ENCODE measurements at places on chromosomes 2 and 18. TPM values are rescaled to one million over a fixed set of nuclear protein-coding genes. Genes with fewer than 3 reads are reported as not detected.

Gene CIB4
- total RNA-seq = 0.46 TPM

DNA sequence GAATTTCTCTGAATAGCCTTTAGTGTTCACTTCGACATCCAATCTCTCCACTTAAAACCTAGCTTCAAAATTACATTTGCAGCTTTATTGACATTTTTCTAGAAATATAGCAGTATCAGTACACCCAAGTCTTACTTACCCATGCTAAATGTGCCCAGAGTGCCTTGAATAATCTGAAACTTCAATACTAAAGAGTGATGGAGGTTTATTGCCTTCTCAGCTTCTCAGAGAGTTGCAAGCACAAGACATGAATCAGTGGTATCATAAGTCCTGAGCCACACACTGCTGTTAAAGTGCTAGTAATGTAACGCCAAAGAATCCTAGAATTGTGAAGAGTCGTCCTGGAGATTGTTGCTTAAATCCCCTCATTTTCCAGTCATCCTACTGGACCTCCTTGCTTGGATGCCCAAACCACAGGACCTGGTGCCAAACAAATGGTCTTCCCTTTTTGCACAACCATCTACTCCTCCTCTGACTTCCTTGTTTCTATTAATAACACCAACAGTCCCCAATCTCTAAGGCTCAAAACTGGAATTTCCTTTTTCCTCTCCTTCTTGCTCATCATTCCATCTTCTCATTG is 83.2 kb upstream of the SPATS2L start:
- no peak for DNase-seq

DNA sequence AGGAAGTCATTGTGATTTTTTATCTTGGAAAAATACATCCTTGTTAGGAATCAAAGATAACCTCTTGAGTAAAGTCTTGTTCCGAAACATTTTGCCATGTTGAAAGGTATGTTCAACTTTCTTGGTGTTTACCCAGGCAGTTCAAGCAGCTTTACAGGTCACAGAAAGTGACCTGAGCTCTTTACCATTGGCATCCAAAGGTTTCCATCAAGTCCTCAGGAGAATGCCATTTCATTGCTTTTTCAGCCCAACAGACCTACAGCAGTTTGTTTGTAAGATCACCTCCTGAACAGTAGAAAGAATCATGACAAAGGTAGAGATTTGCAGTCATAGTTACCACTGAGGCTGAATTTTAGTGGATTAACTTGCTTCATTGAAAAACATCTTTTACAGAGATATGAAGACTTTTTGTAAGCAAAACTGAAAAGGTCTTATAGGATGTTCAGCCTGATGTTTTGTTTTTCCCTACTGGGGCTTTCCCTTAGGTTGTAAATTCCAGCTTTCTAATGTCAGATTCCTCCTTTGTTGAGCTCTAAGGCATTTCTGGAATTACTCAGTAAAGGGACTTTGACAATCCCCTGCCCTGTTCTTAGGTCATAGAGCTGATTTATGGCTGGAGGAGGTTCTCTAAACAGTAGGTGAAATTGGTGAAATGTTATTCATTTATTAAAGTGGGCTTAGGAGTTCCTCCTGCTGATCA is 236.8 kb upstream of the RBMS1 start:
- DNase-seq = no peak

GRCh38 chr18:23521271-23521670 is 18.0 kb downstream of the RMC1 start:
- no peak for DNase-seq

- no peak for DNase-seq
These were observed 25.9 kb downstream of the GKN2 start for GRCh38 chr2:68926796-68927195.

- DNase-seq = no peak
These were observed 156.1 kb downstream of the AGPS start for GRCh38 chr2:177548636-177549035.

DNA sequence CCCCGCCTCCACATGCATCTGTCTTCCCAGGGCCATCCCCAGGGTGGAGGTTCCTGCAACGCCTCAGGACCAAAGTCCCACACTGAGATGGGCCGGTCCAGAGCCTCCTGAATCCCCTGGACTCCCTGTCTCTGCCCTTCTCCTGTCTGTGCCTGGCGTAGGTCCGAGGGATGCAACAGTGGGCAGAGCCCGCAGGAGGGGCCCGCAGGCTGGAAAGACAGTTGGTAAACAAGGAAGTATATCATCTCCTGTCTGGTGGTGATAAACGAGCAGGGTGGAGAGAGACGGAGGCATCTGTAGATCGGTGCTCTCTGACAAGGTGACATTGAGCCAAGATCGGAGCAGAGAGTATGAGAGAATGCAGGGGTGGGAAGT is 72.6 kb upstream of the RAB6C start:
- DNase-seq = no peak

DNA sequence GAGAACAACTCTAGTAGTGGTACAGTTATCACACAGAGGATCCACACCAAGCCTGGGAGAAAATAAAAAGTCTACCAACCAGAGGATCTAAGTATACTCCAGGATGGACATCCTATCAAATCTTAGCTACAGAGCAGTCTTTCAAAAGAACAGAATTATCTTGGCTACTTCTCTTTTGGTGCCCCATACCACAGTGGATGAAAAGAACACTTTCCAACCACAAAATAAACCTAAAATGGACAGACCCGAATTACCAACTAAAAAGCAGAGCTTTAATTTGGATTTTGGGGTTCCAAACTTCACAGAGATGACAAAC is 116.1 kb downstream of the SRBD1 start:
- DNase-seq = no peak

- no peak for DNase-seq
These were observed 58.9 kb upstream of the RNU4ATAC start for GRCh38 chr2:121471532-121472469.

- no peak for DNase-seq
These were observed 24.4 kb upstream of the ERMN start for GRCh38 chr2:157349949-157350515.

GRCh38 chr2:132522901-132523300 is 106.3 kb downstream of the GPR39 start:
- DNase-seq = no peak

DNA sequence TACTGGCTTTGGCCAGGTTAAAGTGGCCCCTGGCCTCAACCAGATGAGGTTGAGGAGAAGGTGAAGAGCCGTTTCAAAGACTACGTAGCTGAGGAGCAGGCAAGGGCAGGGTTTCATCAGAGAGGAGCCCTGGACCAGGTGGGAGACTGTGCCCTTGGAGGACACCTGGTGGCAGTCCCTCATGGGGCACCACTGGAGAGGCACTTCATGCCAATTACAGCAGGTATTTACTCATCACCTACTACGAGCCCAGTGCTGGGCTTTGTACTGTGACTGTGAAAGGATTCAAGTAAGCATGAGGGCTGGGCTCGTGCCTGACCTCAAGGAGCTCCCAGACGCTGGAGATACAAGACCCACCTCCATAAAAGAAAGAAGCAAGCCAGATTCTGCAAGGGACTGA is 37.6 kb downstream of the SMAD7 start:
- DNase-seq = no peak

Gene CRACDL
- 20.8 TPM for total RNA-seq

GRCh38 chr18:25467226-25467987 is 115.4 kb upstream of the ZNF521 start:
- peak; percentile 56 for DNase-seq

Gene STARD6
- not detected for total RNA-seq

Gene ASIC4
- 0.09 TPM for total RNA-seq

GRCh38 chr18:31980863-31981262 is 37.8 kb upstream of the RNF125 start:
- no peak for DNase-seq

- no peak for DNase-seq
These were observed 146.1 kb upstream of the DLX2 start for GRCh38 chr2:172248785-172249187.

DNA sequence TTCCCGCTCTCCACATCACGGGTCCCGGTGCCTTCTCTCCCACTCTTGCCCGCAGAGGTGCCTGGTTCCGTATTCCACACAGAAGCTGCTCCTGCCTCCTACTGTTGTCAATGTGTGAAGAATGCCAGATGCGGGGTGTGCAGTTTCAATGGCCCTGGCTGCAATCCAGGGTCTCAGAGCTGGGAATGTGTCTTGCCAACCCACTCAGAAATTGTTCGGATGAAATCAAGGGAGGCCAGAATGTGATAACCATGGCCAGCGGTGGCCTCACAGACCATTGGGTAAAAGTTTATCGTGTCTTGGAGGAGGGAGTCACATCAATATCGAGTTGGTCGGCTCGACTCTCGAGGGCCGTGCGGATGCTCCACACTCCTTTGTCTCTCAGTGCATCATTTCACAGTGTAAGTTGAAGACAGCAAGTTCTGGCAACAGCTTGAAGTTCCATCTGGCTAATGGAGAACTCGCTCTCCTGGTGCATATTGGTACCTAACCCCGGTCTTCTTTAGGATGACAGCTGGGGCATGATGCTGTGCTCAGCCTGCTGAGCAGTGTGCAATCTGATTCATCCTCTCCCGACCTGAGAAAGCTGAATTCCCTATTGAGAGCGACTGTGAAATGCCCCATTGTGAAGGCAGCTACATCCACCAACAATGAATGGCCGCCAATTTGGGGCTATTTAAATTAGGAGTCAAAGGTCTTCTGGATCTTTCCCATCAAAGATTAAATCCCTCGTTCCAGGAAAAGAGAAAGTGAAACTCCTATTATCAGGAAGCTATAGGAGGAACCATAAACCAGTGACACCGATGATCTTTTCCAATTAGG is 389.0 kb downstream of the SOX11 start:
- DNase-seq = no peak

Gene MEP1B
- not detected for total RNA-seq

DNA sequence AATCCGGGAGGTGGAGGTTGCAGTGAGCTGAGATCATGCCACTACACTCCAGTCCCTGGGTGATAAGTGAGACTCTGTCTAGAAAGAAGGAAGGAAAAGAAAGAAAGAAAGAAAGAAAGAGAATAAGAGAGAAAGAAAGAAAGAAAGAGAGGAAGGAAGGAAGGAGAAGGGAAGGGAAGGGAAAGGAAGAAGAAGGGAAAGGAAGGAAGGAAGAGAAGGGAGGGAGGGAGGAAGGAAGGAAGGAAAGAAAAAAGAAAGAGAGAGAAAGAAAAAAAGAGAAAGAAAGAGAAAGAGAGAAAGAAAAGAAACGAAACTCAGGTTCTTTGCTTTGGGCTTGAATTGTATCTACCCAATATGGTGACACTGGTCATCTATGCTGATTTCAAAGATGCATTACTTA is 102.3 kb upstream of the GATA6 start:
- no peak for DNase-seq

Gene SLC11A1
- 10.8 TPM for total RNA-seq

Gene KIF5C
- 123 TPM for total RNA-seq

DNA sequence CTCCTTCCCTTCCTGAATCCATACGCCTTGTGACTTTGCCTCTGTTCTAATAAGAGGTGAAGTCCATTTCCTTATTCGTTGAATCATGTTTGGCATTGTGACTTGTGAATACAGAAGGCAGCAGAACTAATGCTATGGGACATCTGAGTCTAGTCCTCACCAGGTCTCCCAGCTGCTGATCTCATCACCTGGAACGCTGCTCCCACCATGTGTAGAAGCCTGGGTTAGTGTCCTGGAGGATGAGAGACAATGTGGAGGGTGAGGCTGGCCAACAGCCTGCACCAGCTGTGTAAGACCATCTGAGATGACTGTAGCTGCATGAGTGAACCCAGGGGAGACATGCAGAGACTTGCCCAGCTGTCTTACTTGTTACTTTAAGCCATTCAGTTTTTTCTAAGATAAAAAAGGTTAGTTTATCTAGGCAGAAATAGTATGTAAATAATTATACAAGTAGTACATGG is 3.5 kb upstream of the HAAO start:
- peak; percentile 39 for DNase-seq

- no peak for DNase-seq
These were observed 225.5 kb downstream of the TGIF1 start for GRCh38 chr18:3675446-3675845.

GRCh38 chr18:66646609-66647008 is 42.7 kb upstream of the CDH19 start:
- DNase-seq = no peak

- no peak for DNase-seq
These were observed 63.8 kb downstream of the MEX3C start for GRCh38 chr18:51133580-51134160.

DNA sequence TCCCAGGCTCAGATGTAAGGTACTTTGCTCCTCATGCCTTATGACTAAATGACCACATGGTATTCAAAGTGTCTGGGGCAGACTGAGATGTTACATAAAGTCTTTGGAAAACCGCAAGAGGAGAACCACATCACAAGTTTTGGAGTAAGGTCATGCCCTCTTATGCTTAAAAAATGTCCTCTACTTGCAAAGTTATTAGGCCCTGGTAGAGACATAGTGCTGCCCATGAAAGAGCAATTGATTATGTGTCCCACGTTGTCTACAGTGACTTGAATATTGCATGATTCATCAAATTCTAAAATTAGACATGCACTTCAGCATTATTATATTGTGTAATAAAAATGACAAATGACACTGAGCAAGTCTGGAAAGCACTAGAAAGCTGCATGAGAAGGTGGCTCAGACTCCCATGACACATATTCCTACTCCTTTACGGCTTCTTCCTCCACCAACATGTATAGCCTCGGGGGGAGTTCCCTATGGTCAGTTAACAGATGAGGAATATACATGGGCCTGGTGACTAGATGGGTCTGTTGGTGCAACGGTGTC is 602.6 kb upstream of the VRK2 start:
- DNase-seq = no peak

DNA sequence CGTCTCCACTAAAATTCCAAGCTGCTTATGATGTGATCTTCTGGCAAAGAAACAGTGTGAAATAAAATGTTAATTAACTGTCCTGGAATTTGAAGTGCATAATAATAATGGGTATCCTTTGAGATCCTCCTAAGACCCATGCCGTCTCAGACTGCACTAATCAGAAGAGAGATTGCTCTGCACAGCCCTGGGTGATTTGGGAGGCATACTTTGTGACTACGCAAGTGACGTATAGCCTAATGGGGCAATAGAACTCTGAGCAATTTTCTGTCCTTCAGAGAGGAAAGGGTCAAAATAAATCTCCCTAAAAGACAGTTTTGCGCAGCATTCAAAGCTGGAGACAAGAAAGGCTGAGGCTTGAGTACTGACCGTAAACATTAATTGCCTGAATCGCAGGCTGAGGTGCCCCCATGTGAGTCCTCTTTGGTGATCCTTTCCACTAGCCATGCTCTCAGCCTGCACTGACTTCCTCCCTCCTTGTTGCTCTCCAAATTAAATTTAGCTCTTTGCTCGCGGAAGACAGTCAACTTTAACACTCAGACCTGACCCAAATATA is 76.0 kb downstream of the DPP4 start:
- DNase-seq = no peak

GRCh38 chr2:95240556-95240955 is 33.2 kb downstream of the ZNF892 start:
- no peak for DNase-seq

Gene UGT1A3
- 0.64 TPM for total RNA-seq

DNA sequence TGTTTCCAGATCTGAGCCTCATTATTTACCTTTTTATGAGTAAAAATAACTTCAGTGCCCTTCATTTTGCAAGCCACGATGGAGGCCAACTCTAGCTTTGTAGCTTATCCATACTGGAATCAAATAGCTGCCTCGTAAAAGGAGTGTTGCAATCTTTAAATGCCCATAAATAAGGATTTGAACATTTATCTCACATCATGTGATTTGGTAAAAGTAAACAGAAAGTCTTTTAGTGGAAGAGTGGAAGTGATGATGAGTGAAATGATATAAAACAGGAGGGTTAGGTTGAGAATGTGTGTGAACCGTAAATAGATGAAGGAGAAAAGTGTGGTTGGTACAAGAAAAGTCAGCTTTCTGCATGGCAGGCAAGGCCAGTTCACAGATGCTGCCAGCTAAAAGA is 348.9 kb downstream of the OSR1 start:
- DNase-seq = peak; percentile 86

Measured in prostate gland (tissue), 2 donors.